ENCODE measurements at places on chromosomes 13 and 19.

DNA sequence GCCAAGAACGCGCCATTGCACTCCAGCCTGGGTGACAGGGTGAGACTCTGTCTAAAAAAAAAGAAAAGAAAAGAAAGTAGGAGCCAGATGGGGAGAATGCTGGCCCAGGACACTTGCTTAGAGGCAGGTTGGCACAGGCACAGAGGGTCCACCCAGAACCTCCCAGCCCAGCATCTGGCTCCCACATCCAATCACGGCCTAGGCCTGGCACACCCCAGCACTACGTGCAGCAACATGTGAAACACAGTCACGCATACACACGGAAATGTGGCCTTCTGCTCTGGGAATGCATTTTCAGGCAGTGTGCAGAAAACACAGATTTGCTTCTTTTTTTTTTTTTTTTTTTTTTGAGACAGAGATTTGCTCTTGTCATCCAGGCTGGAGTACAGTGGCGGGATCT lies 20.9 kb upstream of the FOSB start:
- no peak for DNase-seq

GRCh38 chr19:29514525-29515232 lies 11.1 kb upstream of the VSTM2B start:
- DNase-seq, result no peak

- DNase-seq, result no peak
Measured at GRCh38 chr13:48686636-48687210, 33.0 kb downstream of the CYSLTR2 start.

DNA sequence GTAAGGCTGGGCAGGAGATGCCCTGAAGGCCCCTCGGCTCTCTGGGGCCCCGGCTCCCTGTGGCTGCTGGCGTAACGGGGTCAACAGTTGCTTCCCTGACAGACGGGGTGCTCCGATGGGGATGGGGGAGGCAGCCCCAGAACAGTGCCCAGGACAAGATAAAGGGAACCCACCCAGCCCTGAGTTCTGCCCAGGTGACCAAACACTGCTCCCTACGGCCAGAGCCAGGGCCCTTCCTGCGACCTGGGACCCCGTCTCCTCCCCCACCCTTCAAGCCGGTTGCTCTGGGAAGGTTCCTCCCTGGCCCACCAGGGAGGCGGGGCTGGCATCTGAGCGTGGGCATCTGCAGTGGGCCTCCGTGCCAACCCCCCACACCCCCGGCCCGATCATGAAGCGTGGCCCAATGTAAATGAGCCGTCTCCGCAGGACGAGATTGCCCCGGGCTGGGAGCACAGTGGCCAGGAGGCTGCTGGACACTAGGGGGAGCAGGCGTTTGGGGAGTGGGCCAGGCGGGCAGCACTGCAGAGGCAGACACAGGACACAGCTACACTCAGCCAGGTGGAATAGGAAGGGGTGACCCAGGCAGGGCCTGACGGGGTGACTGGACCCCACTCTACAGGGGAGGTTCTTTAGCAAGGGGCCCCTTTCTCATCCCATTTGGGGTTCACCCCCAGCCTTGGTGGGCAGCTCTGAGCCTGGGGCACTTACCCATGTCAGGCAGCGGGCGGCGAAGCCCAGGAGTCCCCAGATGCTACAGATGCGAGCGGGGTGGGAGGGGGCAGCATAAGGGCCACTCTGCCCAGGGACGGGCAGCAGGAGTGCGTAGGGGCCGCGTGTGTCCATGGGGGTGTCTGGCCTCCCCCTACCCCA lies 1.2 kb upstream of the NKPD1 start:
- no peak for DNase-seq

DNA sequence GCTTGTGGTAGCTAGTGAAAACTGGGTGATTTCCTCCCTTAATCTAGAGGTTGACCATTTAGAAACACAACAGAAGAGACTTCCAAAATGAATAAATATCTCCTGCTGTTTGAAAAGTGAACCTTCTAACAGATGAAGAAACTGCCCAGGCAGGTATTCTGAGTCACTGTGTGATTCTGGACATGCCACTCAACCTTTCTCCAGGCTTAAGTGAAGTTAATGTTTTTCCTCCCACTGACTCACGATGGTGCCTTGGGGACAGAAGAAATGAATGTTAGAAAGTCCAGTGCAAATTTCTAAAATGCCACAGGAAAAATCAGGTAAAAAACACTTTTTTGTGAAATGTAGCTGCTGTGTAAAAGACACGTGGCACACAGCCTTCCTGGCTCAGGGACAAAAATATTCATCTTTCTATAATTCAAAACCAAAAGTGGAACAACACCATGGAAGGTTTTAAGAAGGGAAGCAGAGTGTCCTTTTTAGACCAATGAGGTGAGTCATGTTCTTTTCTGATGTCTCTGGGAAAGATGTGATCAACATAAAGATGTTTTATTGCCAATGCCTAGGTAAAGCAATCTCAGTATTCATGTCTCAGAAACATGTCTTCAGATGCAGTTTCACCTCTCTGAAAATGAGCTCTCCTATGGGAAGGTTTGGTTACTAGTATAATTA lies 9.1 kb downstream of the UBE2L5 start:
- no peak for DNase-seq

DNA sequence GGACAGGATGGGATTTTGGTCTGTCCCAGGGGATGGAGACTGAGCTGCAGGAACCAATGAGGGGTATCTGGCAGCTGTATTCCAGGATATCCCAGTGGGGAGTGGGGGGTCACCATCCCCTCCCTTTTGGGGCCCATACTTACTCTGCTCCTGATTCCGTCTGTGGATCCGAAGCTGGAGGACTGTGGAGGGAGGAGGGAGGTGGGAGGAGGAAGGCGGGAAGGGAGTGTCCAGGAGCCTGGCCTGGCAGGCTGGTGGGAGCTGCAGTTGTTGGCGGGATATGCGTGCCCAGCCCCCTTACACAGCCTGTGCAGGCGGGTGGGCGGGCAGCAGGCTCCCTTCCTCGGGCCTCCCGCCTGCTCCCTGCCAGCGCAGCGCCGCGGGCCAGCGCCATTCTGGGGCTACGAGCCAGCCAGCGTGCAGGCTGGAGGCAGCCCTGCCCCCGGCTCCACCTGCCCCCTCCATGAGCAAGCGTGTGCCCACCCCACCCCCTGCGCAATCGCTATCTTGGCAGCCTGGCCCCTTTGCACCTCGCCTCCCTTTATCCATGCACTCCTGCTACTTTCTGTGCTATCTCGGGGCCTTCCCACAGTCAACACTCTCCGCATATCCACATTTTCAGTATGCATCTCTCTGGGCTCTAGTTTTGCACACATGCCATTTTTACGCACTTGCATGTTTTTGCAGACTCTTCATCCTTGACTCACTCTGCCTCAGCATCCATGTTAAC lies 2.8 kb downstream of the MAMSTR start:
- no peak for DNase-seq

DNA sequence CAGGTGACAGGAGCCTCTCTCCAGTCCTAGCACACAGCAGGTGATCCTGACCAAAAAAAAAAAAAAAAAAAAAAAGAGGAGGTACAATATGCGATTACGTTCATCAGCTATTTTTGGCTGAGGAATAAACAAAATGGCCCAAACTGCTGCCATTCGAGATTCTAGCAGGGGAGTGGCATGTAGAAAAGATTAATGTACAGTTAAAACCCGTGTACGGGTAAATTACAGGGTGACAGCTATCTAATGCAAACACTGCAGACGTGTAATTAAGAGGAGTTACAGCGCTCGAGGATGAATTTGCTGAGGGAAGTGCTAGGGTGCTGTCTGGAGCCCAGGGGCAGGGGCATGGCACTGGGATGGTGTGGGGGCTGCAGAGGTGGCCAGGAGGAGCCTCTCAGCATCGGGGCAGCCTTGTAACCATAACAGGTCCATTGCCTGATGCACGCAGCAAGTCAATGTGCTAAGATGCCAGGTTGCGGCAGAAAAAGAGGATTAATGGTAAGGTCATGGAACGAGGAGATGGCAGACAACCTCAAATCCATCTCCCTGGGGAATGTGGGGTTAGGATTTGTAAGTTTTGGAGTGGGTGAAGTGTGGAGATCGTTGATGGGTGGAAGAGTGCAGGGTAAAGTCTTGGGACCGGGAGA lies 17.4 kb downstream of the CHST8 start:
- DNase-seq, result no peak

GRCh38 chr19:5319516-5319915 lies 21.1 kb downstream of the PTPRS start:
- DNase-seq, result no peak
